ENCODE measurements at places on chromosomes 3 and 15.

GRCh38 chr15:47502041-47502440 lies 215.3 kb upstream of the SEMA6D start:
- no peak for DNase-seq

DNA sequence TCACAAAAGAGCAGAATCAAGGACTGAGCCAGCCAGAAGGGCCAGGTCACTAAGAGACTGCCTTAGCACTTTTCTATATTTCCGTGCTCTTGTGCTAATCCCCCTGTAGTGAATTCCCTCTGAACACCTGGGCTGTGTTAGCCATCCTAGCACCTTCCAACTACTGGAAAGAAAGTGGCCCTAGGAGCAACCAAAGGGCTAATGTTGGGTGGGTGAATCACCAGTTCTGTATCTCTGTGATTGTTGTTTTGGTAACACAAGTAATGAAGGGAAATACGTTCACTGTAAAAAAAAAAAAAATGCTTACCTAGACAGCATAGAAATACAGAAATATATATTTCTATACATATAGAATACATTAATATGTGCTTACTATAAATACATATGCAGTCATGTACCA lies 43.9 kb downstream of the PXYLP1 start:
- DNase-seq, result no peak

- no peak for DNase-seq
Observed at GRCh38 chr3:33211444-33211843, 7.2 kb downstream of the SUSD5 start.

- DNase-seq, result no peak
Observed at GRCh38 chr3:31093606-31094005, 199.1 kb upstream of the GADL1 start.

- no peak for DNase-seq
Observed at GRCh38 chr3:19539518-19540392, 391.4 kb downstream of the KCNH8 start.

GRCh38 chr3:155411500-155412223 lies 118.2 kb upstream of the STRIT1 start:
- peak; percentile 8 for DNase-seq

- no peak for DNase-seq
Observed at GRCh38 chr15:89136818-89137772, 48.8 kb downstream of the ABHD2 start.

DNA sequence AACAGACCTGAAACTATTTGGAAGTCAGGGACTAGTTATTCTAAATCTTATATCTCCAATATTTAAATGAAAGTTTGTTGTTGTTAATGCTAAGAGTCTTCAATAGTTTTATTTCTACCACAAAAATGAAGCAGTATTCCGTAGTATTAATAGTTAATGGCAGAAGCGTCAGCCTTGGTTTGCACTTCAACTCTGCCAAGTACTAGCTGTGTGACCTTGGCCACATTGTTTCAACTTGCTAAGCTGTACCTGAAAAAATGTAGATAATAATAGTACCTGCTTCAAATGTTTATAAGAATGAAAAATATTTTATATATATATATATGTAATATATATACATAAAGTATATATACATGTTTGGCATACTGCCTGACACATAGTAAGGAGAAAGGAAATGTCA lies 354.6 kb upstream of the SATB1 start:
- no peak for DNase-seq

DNA sequence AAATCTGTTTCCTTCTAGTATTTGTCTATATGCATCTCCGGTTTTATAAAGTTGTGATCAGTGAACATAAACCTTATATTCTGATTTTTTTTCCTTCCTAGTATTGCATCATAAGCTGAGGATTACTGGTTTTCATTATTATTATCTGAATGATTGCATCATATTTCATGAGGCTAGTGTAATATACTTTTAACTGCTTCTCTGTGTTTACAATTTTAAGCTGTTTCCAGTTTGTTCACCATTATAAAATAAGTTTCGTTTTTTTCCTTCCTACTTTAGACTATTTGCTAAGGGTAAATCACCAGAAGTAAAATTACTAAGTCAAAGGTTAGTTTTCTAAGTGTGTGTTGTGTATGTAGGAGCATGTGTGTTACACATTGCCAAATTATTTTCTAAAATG lies 20.2 kb downstream of the SEMA6D start:
- no peak for DNase-seq

DNA sequence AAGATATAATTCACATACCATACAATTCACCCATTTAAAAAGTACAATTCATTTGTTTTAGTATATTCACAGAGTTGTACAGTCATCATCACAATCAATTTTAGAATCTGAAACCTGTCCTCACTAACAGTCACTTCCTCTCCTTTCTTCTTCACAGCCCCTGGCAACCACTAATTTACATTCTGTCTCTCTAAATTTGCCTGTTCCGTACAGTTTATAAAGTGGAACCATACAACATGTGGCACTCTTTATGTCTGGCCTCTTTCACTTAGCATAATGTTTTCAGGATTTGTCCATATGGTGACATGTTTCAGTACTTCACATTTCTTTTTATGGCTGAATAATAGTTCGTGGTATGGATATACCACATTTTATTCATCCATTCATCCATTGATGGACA lies 22.7 kb downstream of the ERICH6 start:
- no peak for DNase-seq

DNA sequence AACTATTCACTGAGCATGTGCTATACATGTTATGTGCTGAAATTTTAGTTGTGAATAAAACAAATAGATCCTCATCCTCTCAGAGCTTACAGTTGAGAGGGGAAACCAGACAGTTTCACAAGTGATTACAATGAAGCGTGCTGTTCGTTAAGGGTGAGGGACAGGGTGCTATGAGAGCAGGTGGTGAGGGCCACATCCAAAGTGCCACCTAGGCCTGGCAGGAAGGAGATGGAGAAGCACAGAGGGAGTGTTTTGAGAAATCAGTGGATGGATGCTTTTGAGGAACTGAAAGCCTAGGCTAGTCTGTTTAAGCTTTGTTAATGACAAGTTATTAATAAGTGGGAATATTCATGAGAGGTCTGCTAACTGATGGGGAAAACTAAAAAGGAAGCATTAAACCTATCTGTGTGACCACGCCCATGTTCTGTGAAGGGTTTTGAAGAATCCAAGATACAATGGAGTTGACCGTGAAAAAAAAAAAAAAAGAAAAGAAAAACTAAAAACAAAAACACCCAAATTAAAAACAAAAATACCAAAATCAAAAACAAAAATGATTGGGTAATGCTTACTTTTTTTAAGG lies 7.3 kb downstream of the MCTP2 start:
- DNase-seq, result no peak

DNA sequence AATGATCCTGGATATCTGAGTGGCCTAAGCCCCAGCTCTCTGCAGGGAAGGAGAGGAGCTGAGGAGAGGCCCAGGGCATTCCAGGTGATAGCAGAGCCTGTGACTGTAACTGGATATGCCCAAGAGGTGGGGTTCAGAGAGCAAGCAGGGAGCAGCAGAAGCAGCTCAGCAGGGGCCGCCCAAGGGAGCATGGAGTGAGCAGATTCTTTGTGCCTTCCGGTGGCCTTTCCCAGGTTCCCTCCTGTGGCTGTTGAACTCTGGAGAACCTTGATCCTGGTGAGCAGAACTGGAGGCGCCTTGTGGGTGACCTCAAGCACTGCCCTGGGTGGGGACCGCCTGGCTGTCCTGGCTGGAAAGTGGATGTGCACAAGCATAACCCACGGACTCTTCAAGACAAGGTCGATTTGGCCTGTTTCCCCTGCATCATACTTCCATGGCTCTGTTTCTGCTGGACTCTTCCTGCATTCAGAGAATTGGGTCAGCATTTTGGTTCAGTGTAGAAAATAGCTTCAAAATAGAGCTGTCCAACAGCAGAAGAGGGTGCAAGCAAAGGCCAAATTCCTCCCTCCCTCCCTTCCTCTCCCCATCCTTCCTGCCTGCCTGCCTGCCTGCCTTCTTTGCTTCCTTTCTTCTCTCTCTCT lies 76.1 kb downstream of the ARNT2 start:
- no peak for DNase-seq

DNA sequence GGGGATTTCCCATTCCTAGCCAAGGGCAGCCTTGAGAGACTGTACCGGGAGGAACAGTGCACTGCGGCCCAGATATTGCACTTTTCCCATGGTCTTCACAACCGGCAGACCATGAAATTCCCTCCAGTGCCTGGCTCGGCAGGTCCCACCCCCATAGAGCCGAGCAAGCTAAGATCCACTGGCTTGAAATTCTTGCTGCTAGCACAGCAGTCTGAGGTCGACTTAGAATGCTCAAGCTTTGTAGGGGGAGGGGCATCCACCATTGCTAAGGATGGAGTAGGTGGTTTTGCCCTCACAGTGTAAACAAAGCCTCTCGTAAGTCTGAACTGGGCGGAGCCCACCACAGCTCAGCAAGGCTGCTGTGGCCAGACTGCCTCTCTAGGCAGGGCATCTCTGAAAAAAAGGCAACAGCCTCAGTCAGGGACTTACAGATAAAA lies 156.3 kb downstream of the FRMD5 start:
- no peak for DNase-seq

DNA sequence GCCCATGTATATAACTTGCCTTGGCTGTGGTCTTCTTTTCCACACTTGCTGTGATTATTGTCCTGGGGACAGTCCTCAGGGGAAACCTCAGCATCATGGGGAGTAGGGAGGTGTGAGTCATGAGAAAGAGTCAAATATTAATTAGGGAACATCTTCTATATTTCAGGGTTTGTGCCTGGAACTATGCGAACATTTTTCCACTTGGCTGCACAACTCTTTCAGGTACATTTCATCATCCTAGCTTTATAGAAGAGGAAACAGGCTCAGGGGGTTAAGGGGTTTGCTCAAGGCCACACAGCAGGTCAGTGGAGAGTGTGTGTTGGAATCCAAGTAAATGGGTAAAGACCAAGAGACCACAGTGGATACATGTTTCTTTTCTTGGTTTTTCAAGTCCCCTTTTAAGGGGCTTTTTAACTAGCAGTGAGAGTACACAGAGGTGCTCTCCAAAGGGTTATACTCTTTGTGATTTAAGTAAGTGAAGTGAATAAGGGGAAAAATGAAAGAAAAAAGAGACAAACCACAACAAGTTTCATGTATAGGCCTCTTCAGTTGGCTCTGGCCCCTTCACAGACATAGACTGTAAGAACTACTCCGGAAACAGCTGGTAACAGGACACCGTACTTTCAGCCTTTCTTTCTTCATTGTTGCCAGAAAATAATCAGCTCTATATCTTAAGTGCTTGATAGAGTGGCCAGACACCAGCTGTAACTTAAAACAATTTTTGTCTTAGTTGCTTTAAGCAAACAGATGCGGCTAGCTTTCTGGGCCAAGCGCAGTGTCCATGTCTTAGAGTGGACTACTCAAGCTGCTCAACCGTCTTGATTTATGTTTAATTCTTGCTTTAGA lies 64.6 kb downstream of the EEFSEC start:
- no peak for DNase-seq

GRCh38 chr3:138620431-138620830 lies 11.9 kb downstream of the FAIM start:
- DNase-seq, result no peak

DNA sequence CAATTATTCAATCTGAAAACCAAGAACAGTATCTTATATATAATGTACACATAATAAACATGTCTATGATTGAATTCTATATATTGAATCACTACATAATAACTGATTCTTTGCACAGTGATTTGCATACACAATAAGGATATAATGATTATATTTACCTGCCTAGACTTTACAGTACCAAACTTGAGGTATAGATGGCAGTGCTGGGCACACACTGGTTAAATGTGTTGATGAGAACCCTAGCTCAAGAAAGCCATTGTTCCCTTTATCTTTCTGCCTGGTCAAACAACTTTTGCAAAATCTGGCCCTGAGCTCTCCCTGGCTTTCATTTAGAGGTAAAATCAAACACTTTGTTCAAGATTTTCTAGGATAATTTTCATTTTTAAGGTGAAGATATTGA lies 697.7 kb downstream of the TUSC7 start:
- DNase-seq, result no peak

DNA sequence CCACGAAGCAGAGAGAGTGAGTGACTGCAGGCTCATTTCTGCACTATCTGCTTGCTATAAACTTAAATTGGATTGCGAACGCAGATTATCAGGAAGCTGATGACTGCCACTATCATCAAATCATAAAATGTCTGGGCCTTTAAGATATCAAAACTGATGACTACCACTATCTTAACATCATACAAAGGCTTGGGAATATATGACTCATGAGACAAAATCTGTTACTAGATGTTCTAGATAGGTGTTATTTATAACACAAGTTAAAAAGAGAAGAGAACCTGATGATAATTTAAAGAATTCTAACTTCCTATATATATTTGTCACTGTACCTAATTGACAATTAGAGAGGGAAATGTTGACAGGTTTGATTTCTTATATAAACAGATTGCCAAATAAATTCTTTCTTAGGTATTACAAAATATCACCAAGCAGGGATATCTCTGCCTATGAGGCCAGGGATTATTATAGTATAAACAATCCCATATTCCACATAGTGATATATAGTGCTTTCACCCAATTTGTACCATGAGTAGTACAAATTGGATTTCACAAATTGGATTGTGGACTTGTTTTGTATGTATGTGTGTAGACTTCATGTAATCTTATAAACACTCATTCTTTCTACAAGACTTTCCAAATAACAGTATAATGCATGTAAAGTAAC lies 1157.2 kb downstream of the ROBO1 start:
- DNase-seq, result no peak

DNA sequence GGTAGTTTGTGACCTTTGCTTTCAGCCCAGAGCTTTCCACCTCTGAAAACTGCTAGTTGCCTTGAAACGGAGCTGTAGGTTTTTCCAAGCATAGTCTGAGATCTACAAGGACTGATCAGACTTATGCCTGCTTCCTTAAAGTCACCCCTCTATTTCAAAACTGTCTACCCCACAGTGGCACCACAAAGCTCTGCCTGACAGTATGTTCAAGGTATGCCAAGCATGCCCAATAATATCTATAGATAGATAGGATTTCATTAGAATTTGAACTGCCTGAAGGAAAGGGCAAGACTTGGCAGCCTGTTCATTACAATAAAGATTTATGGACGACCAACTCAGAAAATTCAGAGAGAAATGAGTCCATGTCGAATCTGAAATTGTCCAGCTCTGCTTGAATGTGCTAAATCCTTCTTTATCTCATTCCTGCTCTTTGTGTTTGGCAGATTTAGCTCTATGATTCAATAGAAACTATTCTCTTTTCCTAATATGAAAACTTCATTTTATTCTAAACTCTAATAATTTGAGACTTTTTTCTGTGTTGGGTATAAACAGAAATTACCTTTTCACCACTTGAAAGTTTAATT lies 227.6 kb upstream of the TBC1D5 start:
- DNase-seq, result no peak

- DNase-seq, result no peak
Observed at GRCh38 chr3:38940394-38940793, 111.3 kb downstream of the SCN11A start.

- no peak for DNase-seq
Observed at GRCh38 chr15:62931650-62932049, 110.9 kb upstream of the TPM1 start.

DNA sequence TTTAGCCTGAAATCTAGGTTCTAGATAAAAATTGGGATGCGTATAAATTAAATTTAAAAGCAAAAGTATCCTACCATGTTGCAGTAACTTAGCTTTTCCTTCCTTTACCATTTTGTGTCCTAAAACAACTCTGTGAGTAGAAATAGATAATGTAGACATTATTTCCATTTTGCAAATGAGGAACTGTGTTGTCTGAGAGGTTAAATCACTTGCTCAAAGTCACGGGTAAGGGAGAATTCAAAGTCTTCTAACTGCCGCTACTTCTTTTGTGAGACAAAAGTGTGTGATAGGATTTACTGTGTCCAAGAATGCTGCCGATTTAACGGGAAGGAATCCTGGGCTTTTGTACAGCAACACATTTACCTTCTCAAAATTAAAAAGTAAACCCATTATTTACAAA lies 40.7 kb downstream of the MYO1E start:
- no peak for DNase-seq

- no peak for DNase-seq
Observed at GRCh38 chr3:14775011-14775410, 43.8 kb upstream of the FGD5 start.

Data from activated naive CD8-positive, alpha-beta T cell treated with anti-CD3 and anti-CD28 coated beads for 36 hours (primary cell).